ENCODE measurements at places on chromosomes 4 and X.
A peak's percentile ranks its signal among the peaks of the same experiment; 100 is the strongest.

GRCh38 chrX:46648660-46649059 lies 75.1 kb downstream of the CHST7 start:
- DNase-seq: no peak

DNA sequence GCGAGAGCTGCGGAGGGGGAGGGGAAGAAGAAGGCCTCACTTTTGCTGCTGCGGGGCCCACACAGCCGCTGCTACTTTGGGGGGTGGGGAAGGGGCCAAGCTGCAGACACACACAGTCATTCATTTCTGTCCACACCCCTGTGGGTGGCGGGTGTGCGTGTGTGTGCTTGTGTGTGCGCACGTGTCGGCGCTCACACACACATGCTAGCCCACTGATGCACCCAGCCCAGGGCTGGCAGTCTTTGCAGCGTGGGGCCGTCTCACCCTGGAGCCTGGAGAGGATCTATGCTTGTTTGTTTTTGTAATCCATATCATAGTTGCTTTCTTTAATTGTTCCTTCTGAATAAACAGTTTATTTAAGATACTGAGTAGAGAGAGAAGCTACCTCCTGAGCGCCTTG lies 4.0 kb downstream of the DUSP9 start:
- peak; percentile 4 for DNase-seq

DNA sequence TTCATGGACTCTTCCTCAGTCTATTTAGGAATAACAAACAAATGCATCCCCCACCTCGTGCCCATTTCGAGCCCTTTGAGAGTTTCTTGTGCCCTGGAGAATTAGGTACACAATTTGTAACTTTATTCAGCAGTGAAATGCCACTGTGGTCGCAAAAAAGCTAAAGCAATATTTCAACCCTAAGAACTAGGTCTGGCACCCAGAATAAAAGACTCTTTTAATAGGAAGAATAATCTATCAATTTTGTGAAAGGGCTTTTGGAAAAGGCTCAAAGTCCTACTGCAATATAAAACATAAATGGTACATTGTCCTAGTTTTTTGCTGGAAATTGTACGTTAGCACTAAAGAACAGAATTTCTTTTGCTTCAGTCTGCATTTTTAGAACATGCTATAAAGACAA lies 304.6 kb upstream of the TENM3 start:
- DNase-seq: no peak

GRCh38 chrX:17459008-17459611 lies 84.1 kb downstream of the NHS start:
- no peak for DNase-seq

Measured in CD4-positive, alpha-beta T cell treated with Interleukin-15 for 1 hour (primary cell).